ENCODE measurements at places on chromosomes 12 and 14. TPM values are rescaled to one million over a fixed set of nuclear protein-coding genes. Genes with fewer than 3 reads are reported as not detected.

CFAP251 gene
- total RNA-seq: 1.9 TPM

- DNase-seq: no peak
These were observed 148.7 kb upstream of the KRR1 start for GRCh38 chr12:75660107-75660530.

WSCD2 gene
- total RNA-seq: not detected

GPR68 gene
- 39.8 TPM for total RNA-seq

DNA sequence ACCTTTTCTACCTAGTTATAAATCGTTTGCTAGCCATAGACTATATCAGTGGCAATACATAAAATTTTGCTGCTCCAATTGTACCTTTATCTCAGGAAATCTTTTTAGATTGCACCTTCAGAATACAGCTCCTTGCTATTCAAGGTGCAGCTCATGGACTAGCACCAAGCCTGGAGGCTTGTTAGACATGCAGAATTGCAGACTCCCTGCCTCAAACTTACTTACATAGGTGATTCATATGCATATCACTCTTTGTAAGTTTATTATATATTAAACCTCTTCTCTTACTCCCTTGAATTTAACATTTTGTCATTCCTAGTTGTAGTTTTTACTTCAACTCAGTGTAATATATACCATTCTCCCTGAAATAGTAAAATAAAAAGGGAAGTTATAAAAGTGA, 195.4 kb upstream of the PDZRN4 start:
- no peak for DNase-seq

GRCh38 chr12:132687211-132688164, at the start of the genes POLE and PXMP2:
Gene POLE (minus strand): TSS chr12:132687342. CDS start chr12:132687315, 27 bp downstream.
Gene PXMP2 (plus strand): TSS chr12:132687587. CDS start chr12:132687671, 84 bp downstream.
- DNase-seq: peak; percentile 96

GRCh38 chr12:25651931-25652330, 98.8 kb upstream of the LMNTD1 start:
- DNase-seq: no peak

GRCh38 chr12:18391151-18391550, 129.8 kb downstream of the PIK3C2G start:
- no peak for DNase-seq

KRT75 gene
- not detected for total RNA-seq

GRCh38 chr12:12646483-12647072, 34.9 kb downstream of the CREBL2 start:
- DNase-seq: no peak

GRCh38 chr12:31749024-31749704, 20.3 kb upstream of the AMN1 start:
- peak; percentile 83 for DNase-seq

TSPAN19 gene
- not detected for total RNA-seq

- DNase-seq: no peak
These were observed 13.2 kb upstream of the RXYLT1 start for GRCh38 chr12:63766498-63766897.

- DNase-seq: no peak
These were observed 25.8 kb downstream of the TAOK3 start for GRCh38 chr12:118346895-118347294.

SH2B3 gene
- 20.2 TPM for total RNA-seq

- peak; percentile 80 for DNase-seq
These were observed at the start of gene NEMF for GRCh38 chr14:49852301-49853157. Gene NEMF (minus strand): TSS chr14:49852788. CDS start chr14:49852753, 35 bp downstream.

PLCZ1 gene
- total RNA-seq: not detected

TBPL2 gene
- total RNA-seq: not detected

DNA sequence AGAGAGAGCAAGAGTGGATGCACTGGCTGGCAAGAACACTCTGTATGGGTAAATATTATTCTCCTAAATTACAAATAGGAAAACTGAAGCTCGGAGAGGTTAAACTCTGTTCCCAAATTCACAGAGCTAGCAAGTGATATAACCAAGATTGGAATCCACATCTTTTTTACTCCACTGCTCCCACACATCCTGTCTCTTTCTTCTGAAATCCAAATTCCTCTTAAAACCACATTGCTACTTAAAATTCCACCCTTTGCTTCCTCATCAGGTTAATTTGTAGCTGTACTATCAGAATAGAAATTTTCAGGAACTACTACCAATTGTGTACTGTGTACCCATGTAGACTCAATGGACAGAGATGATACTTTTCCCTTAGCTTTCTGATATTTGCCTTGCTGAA, 74.4 kb downstream of the ARMH4 start:
- no peak for DNase-seq

LHX5 gene
- not detected for total RNA-seq

POTEG gene
- not detected for total RNA-seq

GALNT16 gene
- not detected for total RNA-seq
